Stimulated activated CD4-positive, alpha-beta T cell treated with anti-CD3 and anti-CD28 coated beads, Interleukin-15, amount 100 ng/mL, for 1 hour (primary cell): ENCODE measurements at places on chromosomes 11 and 22.

GRCh38 chr11:72085621-72086351 lies 5.1 kb downstream of the LRRC51 start:
- no peak for DNase-seq

DNA sequence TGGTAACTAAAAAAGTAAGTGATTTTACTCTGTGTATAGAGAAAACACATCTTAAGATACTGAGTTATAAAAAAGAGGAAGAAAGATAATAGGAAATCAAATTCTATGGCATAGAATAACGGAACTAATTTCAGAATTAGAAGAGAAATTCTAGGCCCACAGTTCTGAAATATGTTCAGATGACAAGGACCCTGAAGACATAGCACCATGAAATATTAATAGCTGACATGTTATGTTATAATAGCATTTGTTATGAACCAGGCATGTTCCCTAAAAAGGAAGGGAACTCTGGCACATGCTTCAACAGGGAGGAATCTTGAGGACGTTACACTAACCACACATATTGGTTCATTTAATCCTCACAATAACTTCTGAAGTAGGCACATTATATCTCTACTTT lies 32.7 kb downstream of the PRDM10 start:
- no peak for DNase-seq

- DNase-seq, result no peak
These were observed 22.4 kb upstream of the BID start for GRCh38 chr22:17796695-17797094.

DNA sequence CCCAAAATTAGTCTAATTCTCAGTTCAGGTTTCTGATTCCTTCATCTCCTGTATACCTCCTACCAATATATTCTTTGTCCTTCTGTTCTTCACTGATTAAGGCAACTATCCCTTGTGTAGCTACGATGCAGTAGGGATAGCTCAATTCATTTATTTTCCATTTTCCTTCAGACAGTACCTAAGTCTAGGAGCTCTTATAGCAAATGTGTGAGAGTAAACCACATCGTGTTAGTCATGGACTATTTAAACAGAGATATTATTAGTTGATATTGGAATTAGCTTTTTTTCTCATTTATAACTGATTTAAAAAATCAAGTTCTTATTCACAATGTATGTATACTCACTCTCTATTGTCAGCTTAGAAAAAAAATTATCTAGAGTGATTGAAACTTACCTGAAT lies 900.0 kb downstream of the JRKL start:
- DNase-seq, result no peak

DNA sequence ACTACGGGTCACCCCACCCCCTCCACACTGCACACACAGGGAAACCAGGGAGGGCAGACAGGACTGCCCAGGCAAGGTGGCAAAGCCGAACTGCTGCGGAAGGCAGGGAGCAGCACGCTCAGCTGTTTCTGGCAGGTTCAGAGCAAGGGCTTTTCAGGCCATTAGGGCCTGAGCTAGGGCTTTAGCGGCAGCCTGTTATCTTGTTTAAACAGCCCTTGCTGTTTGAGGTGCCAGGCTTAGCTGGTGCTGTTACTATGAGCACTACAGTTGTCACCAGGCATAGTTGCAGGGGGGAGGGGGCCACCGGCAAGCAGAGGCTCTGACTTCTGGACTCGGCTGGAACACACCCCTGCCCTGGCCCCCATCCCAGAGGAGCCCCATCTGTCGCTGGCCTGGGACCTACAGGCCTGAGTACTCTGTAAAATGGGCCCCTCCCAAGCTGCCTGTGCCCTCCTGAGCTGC lies 34.9 kb downstream of the RSPH14 start:
- no peak for DNase-seq

DNA sequence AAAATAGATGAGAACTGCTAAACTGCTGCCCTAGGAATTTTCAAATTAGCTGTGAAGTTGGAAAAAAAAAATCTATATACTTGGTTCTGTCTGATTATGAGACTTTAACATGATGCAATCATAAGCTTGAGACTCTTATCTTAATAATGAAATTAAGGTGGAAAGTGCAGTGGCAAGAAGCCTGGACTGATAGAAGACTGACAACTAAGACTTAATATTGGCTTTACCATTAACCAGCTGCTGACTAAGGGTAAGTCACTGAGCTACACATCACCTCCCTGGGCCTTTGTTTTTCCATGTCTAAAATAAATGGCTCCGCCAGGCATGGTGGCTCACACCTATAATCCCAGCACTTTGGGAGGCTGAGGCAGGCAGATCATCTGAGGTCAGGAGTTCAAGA lies 56.9 kb downstream of the SLC35F2 start:
- DNase-seq, result no peak

- no peak for DNase-seq
These were observed 43.8 kb downstream of the CHRDL2 start for GRCh38 chr11:74687237-74688023.
